ENCODE measurements at places on chromosomes 5 and 9.
A peak's percentile ranks its signal among the peaks of the same experiment; 100 is the strongest.

DNA sequence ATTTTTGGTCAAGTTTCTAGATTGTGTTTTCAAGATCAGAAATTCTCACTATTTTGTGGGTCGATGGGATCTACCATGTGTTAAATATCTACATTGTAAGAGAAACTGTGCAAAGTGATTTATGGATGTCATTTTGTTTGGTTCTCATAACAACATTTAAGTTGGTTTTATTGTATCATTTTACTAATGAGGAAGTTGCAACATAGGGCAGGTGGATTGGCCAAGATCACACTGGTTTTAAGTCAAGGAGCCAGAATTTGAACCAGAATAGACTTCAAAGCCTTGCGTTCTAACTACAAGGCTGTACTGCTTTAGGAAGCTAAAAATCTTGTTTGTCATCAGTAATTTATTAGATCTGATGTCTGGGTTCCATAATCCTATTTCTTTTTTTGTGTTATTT lies 23.4 kb downstream of the SH3TC2 start:
- DNase-seq, result no peak

- peak; percentile 9 for DNase-seq
These were observed 610 bp downstream of the PSIP1 start for GRCh38 chr9:15509931-15510788.

- DNase-seq, result no peak
These were observed 64.6 kb downstream of the IL31RA start for GRCh38 chr5:55915783-55916182.

- no peak for DNase-seq
These were observed 100.9 kb downstream of the BOD1 start for GRCh38 chr5:173515526-173515925.

DNA sequence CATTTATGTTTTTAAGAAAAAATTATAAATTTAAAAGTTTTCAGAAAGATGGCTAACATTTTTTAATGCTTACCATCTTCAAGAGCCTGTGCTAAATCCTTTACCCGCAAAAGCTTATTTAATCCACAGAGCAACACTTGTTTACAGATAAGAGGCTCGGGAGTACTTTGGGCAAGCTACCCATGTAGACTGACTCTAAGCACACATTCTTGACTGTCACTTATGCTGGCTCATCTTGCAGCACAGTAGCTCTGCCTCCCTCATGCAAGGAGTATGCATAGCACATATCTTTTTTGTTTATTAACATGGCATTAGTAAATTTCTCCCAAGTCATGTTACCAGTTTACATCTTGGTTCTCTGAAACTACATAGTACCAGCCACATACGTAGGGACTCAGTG lies 14.7 kb downstream of the SH3RF2 start:
- no peak for DNase-seq

DNA sequence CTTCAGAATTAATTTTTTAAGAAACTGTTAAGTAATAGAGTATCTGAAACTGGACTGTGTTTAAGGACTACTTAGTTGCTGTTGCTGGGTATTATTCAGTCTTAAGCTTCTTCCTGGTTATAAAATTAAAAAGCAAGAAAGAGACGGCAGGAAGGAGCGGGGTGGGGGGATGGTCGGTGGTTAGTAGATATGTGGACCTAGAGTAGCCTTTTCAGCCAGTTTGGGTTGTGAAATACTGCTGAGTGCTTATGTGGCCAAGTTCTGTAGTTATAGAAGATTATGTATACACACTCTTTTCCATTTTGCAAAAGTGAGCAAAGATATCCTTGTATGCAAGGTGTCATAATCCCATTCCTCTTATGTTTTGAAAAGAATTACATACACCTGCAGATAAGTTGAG lies 28.5 kb downstream of the TRIO start:
- no peak for DNase-seq

DNA sequence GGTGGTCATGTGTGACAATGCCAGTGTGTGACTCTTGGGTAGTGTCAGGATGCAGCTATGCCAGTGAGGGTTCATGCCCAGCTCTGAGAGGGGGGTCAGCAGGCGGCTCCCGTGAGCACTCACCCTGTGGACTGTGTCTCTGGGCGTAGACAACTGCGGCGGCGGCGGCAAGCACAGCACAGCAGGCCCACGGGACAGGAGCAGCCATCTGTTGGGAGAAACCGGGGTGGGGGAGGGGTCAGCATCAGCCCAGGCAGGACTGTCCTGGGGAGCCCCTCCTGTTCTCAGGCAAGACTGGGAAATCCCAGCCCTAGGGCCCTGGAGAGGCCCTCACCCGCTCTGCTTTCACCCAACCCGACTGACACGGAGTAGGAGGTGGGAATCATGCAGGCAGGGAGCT lies 20.8 kb downstream of the CNTFR start:
- no peak for DNase-seq

DNA sequence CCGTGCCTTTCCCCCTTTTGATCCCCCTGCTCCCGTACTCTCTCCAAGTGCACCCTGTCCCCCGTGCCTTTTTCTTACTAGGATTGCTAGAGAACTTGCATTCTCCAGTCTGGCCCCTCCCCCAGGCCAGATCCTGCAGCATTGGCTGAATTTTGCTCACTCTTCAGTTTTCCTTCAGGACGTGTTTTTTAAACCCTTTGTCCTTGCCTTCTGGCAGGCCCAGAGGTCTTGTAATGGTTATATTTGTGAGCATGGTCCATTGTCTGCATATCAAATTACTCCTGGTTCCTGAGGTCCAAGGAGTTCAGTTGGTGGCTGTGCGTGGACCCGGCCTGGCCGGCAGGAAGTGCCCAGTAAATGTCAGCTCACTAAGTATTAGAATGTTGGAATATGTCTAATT lies 606 bp downstream of the TBC1D13 start:
- peak; percentile 41 for DNase-seq

- DNase-seq, result no peak
These were observed 241.1 kb upstream of the KLF4 start for GRCh38 chr9:107730666-107731065.

DNA sequence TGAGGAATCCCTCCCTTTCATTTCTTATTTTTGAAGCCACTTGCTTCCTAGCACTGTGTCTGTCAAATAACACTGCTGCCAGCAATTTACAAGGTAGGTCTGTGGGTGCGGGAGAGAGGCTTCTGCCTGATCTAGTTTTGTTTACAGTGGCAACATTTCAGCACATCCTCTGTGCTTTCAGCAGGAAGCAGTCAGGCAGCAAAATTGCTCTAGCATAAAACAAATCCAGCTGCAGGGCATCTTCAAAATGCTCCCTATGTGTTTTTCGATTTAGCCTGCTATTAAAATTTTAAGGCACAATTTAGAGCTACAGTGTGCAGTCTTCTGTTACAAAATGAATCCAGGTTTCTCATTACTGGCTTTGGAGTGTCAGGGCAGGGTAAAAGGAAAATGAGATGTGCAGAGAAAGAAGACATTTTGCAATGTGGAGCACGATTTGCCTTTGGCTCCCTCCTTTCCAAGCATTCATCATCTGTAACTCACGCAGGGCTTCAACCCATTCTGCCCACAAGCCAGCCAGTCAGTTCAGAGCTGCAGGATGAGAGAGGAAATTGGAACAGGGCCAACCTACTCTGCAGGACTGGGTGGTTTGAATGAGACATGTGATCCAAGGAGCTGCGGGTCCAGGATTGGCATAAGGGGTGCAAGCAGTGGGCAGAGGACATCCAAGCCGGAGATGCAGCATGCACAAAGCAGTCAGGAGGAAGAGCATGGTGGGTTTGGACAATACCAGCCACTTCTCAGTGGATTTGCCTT lies 143.4 kb upstream of the APC start:
- peak; percentile 26 for DNase-seq

DNA sequence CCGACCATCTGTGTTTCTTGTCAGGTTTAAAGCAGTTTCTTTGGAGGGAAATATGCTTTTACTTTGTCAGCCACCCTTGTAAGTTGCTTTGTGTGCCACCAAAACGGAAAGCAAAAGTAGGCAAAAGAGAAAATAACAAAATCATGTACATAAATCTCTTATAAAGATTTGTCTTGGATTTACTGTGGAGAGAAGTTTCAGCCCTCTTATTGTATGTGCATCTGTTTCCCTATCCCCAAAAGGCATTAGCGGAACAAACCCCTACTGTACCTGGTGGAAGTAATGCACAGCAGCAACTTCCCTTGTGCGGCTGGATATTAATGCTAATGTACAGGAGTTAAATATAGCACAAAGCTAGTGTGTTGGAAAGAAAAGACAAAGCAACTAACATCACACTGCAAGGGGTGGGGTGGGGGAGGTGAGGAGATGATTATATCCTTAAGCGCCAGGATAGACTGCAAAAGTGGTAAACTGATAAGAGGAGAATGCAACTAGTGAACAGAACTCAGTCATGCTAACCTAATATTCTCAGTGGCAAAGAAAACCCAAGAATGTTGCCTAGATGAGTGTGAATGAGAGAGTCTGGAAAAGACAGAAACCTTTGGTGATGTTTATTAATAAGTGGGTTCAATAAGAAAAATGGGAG lies 396.5 kb upstream of the MEF2C start:
- no peak for DNase-seq

DNA sequence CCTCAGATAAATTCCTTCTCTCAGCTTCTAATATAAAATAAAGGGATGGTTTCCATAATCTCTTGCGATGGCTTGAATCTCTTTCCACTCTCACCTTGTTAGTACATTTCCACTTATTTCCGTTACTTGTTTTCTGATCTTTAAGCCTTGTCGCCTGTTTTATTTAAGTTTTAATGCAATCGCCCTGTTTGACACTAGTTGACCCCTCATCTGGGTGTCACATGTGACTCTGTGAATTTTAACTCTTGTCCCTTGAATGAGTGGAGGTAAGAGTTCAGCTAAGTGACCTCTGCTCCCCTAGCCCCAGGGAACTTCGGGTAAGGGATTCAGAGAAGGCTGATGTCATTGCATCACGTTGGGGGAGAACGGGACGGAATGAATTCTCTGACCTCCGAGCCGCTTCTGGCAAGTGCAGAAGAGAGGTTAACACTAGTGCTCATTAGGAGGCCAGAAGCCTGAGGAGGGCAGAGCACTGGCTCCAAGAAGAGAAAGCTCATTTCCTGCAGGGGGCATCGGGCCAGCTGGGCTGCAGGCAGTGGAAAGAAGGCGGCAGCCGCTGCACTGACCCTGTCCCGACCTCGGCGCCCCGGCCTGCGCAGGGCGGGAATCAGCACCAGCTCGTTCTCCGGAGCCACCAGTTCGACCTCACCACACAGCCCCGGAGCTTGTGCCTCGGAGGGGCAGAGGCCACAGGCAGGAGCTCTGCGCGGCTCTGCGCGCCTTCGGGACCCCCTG lies 569 bp downstream of the HINT2 start:
- DNase-seq, result peak; percentile 58

DNA sequence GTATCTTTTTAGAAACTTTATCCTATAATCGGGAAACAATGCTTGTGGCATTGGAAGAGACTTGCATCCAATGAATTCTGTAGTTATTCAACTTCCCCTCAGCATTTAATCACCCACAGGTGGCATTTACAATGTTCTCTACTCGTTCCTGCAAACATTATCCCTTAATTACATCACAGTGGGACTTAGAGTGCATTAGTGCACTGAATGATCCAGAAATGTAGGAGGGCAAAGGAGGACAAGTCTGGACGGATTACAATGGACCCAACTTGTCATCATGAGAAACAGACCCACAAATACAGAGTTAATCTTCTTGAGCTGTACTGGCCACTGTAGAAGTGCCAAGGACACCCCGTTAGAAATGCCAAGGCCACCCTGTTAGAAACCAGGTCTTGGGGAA lies 129.1 kb downstream of the DOCK8 start:
- no peak for DNase-seq

DNA sequence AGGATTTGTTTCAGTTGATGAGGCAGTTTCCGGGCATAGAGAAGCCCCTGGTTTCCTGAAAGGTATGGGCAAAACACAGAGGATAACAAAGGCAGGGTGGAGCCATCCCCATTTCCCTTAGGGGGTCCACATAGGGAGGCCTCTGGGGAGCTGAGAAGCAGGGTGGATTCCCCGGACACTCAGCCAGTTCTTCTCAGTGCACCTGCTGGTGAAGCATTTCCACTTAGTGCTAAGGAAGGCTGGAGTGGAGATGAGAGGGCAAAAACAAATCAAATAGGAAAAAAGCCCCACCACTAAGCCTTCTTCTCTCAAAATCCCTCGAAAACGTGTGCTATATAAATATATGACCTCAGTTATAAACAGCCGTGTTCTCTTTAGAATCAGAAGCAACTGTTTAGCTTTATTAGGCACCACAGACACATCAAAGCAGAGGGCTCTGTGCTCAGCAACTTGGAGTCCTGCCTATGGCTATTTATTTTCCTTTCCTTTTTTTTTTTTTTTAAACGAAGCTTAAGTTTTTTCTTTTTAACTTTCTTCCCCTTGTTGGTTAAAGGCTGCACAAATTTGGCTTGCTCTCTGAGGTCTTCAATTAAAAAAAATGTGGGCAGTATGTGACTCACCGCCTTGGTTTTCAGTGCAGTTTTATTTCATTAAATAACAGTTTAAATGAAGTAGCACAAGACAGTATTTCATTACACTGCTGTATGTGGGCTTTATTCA lies 67.7 kb downstream of the PRDM6 start:
- DNase-seq, result no peak

DNA sequence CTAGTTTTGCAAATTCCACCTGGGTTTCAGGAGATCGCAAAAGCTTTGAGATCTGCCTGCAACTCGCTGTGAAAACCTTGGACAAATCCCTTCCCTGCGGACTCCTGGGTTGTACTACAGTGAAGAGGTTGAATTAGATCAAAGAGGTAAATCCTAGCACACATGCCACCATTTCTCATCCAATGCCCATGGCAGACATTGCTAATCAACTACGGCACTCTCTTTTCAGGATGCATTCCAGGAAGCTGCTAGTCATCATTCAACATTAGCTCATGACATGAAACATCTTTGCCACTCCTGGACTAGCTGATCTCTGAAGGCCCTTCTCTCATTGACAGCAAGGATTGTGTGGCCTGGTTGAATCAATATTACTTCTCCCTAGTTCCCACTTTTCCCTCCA lies 46.1 kb downstream of the PCDH1 start:
- DNase-seq, result no peak

GRCh38 chr9:122392284-122392683 lies 21.5 kb downstream of the PTGS1 start:
- DNase-seq, result no peak

GRCh38 chr5:79014631-79015030 lies 29.5 kb upstream of the ARSB start:
- no peak for DNase-seq

DNA sequence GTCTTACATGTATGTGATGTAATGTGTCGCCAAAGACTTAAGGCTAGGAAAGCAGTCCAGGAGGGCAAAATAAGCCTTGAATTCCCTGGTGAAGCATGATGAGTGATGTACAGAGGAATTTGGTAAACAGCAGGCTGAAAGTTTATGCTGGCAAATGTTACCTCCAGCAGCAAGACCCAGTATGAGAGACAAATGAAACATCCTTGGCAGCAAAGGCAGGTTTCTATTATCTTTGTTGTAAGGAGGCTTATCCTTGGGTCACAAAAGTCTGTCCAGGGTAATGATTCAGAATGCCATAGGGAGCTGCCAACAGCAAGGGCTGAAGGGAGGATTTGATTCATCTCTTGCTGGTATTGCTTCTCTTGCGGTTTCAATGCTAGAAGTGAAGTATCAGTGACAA lies 75.9 kb upstream of the HTR4 start:
- no peak for DNase-seq

GRCh38 chr5:102902647-102903046 lies 147.5 kb downstream of the PAM start:
- DNase-seq, result peak; percentile 10

All from T47D (cell line).